ENCODE measurements at places on chromosomes 7 and 10.

GRCh38 chr10:123993534-123994416, 99.6 kb downstream of the CHST15 start:
- DNase-seq: no peak

DNA sequence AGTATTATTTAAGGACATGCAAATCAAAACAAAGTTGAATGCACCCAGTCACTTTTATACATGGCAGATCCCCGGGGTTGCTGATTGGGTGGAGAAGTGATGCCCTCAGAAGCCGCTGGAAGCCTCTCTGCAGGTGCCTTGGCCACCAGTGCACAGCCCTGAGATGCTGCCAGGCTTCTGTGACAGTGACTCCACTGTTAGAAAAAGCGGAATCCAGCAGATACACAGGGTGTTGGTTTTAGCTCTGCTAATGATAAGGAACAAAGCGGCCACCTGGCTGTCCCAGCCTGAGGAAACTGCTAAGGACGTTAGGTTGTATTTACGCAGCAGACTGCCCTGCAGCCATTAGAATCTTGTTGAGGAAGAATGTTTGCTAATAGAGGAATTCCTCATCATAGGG, 47.5 kb downstream of the JAKMIP3 start:
- no peak for DNase-seq

- no peak for DNase-seq
Observed at GRCh38 chr10:5497948-5498730, 1.2 kb downstream of the CALML5 start.

GRCh38 chr7:66698652-66699205, 41.8 kb upstream of the RABGEF1 start:
- DNase-seq: no peak

GRCh38 chr10:690372-691161, 1.1 kb upstream of the DIP2C start:
- DNase-seq: no peak

- DNase-seq: no peak
Observed at GRCh38 chr10:51666456-51666855, 32.9 kb downstream of the CSTF2T start.

DNA sequence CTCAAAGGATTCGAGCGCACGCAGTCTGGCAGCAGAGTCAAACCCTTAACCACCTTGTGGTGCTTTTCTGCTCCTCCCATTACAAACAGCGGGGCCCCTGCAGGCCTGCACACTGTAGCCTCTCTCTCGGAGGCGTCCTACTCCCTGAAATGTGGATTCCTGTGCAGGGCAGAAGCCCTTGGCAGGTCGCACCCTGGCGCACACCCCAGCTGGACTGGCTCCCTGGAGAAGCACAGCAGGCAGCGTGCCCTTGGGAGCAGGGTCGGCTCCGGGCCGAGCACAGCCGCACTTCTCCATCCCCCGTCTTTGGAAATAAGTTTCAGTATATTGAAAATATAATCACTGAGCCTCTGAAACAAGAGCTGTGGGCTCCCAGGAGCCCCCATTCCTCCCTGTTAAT, 144.1 kb downstream of the C10orf105 start:
- no peak for DNase-seq

DNA sequence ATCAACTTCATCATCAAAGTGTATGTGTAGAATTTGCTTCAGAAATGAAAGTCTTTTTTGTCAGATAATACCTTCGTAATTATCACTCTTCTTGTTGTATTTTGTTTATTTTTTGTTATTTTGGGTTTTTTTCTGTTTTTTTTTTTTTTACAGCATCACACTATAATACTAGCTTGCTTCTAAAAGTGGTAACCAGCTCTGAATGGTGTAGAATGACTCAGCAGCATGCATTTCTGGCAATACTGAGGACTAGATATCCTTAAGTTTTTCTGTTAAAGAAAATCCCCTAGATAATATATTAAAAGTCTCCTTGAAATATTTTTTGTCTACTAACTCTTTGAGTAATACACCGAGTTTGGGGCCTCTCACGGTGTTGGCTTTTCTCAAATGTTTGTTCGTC, 109.1 kb downstream of the LMBR1 start:
- no peak for DNase-seq

- no peak for DNase-seq
Observed at GRCh38 chr7:19051767-19052375, 65.6 kb downstream of the TWIST1 start.

DNA sequence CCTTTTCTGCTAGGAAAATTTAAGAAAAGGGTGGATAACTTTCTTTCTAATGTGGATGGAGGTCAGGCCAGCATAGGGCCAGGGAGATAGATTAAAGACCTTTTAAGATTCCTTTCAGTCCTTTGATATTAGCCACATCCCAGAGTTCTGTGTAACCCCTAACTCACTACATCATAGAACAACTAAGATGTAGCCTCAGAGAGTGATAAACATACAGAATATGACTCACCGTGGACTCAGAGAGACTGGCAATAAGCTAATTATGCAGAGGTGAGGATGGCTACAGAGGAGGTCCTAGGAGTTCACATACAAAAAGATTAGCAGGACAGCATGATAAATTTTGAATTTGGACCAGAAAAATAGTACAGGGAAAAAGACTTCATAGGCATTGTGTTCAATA, 141.0 kb downstream of the AOAH start:
- no peak for DNase-seq

DNA sequence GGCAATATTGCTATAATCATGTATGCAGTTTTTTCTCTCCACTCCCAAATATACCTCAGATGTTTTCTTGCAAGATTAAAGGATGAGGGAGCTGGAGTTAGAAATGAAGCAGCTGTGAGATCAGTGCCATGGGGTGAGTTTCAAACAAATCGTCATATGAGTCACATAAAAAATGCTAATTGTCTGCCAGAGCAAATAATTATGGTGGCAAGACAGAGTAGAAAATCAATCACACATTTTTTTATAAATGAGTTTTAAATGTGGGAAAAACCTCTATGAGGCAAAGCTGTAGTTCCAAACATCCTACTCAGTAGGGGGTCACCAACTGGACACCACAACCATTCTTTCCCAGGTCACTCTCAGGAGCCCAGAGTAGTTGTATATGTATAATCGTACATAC, 55.3 kb downstream of the CH25H start:
- DNase-seq: no peak

DNA sequence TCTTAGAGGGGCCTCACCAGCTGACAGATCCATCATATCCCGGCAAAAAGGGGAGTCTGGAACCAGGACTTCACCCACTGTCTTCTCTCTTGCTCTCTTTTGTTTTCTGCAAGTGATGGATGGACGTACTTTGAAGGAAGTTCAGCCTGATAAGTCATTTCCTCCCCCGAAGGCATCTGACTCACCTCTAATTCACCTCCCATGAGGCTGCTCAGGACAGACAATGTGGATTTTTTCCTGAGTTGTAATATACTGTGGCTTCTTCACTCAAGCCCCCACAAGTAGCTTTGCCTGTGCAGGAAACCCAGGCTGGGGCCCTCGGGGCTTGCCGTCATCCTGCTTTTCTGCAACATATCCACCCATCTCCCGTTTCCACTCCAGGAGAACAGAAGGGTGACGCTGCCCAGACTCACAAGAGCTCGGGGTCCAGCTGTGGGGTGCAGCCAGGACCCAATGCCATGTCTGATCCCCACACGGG, 70.4 kb downstream of the ASB13 start:
- DNase-seq: no peak

DNA sequence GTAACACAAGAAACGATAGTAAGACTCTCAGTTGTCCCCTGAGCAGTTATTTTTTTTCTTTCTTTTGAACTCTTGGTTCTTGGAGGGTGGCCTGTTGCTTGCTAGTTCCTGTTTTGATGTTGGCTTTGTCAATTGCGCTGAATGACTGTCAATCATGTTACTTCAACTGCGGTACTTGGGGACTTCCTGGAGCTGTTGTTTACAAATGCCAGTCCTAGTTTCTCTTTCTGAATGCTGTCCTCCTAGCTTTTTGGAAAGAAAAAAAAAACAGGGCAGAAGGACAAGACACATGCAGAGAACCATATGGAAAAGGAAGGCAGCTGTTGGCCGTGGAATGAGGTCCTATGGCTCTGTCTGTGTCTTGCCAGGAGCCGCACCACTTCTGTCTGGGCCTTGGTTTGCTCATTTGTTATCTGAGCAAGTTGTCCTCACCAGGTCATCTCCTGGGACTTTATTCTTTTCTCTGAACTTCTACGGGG, 7.0 kb upstream of the PDCD4 start:
- no peak for DNase-seq

DNA sequence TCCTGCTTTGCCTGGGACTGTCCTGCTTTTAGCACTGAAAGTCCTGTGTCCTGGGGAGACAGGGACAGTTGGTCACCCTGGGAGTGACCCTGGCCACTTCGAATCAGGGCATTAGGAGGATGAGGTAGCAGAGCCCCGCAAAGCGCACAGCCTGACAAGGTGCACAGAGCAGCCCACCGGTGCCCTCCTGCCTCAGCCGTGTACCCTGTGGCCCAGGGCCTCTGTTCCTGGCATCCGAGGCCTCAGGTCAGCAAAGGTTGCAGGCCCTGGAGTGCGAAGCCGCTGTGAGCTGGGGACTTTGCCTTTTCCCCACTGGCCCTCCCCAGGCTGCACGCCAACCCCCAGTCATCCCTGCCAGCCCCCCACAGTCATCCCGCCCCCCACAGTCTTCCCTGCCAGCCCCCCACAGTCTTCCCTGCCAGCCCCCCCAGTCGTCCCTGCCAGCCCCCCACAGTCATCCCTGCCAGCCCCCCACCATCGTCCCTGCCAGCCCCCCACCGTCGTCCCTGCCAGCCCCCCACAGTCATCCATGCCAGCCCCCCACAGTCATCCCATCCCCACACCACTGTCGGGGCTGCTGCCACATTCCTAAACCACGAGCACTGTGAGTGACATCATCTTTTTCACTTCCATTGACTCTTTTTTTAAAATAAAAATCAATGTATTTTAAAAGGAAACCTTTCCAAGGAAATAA, 91.8 kb downstream of the RGS10 start:
- no peak for DNase-seq

DNA sequence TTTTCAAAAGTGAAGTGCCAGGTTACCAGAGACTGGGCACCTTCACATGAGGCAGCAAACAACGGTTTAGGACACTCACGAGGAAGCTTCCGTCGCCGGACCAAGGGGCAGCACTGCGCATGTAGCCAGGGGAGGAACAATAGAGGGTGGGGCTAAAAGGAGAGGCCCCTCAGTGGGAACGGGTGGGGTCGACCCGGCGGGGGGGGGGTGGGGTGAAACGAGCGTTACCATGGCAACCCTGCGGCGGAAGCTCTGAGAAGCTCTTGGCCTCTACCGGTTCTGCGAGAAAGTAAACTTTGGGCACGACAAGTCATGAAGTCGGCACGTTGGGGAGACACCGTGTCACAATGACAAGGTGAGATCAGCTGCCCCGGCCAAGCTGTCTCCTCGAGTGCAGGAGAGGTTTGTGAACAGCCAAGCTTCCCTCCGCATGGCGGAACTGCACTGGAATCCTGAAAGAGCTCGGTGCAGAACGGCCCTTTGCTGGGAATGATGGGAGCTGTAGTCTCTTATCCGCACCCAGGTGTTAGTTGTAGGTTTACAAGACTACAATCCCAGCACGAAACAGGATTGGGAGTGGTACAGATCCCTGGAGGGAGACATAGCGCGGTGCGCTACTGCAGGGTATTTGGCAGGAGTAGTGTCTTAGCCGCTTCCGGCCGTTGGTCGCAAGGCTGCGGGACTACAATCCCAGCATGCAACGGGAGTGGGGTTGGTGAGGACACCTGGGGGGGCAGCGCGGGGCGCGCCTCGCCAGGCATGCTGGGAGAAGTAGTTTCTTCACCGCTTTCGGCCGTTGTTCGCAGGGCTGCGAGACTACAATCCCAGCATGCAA, 72.8 kb upstream of the ZNF722 start:
- DNase-seq: no peak

GRCh38 chr10:71920540-71921323, 43.5 kb upstream of the CHST3 start:
- no peak for DNase-seq

- no peak for DNase-seq
Observed at GRCh38 chr7:44075296-44076075, 6.8 kb downstream of the POLM start.

- DNase-seq: no peak
Observed at GRCh38 chr10:97633921-97634320, 621 bp upstream of the MORN4 start.

- no peak for DNase-seq
Observed at GRCh38 chr7:155644971-155645509, 579 bp downstream of the RBM33 start.

GRCh38 chr7:42453931-42454361, 216.9 kb upstream of the GLI3 start:
- no peak for DNase-seq

DNA sequence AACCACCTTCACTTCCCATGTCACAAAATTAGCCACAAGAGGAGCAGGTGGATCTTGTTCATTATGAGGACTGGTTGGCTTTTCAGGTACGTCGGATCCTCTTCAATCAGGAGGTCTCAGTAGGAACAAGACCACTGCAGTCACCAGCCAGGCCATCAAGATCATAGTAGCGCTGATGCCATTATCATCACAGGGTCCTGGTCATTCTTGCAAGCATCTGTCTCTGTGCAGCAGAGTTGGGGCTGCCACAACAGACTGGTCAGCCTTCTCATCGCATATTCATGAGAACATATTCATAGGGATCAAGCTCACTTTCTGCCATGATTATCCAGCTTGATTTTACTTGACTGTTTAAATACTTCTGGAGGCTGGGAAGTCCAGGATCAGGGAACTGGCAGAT, 67.1 kb downstream of the ADCYAP1R1 start:
- no peak for DNase-seq

DNA sequence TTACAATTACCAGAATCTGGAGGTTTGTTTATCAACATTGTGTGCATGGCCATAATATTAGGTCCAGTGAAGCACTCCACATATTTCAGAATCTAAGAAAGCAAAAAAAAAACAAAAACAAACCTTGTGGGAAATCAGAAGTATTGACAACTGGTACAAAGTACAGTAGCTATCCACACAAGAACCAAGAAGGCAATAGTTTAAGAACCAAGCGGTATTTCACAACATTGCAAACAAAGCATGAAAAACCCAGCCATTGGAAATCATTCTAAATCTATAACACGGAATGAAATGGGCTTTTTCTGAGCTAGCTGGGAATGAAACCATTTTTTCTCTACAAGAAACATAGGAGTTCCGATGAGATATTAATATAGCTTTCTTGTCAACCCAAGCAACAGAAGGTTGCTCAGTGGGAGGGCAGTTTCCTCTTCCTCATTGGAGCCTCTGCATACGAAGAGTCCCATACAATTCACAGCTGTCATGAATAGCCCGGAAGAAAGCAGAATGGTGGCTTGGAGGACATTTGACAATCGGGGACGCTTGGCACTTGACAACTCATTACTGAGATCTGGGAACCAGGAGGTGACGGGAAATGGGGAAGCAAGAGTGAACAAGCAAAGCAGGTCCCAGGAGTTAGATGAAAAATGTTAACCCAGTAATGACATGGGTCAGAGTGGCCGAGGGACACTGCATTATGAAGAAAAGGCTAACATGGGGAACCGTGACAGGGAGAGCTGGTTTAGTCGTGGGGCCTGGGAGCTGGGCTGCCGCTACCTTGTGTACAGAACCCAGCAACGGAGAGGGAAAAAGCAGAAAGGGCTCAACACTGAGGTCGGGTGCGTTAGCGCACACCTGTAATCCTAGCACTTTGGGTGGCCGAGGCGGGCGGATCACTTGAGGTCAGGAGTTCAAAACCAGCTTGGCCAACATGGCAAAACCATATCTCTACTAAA, 7.8 kb downstream of the PHYH start:
- no peak for DNase-seq

GRCh38 chr10:27741173-27742091, 4.2 kb downstream of the MKX start:
- DNase-seq: no peak

GRCh38 chr7:96526496-96526895, 183.2 kb downstream of the SEM1 start:
- DNase-seq: no peak

All from NCI-H187 (cell line).